A549 (cell line): ENCODE measurements at places on chromosomes 5 and 9. TPM values are rescaled to one million over a fixed set of nuclear protein-coding genes. Genes with fewer than 3 reads are reported as not detected.

The PALM2AKAP2 gene
- 0.04 to 0.22 TPM (median 0.06 TPM) in 3 replicates for polyA plus RNA-seq

The SPAG8 gene
- 0.45 to 0.71 TPM (median 0.54 TPM) in 3 replicates for polyA plus RNA-seq

- no peak for DNase-seq
Measured at GRCh38 chr9:121645003-121645402, 6.4 kb upstream of the DAB2IP start.

DNA sequence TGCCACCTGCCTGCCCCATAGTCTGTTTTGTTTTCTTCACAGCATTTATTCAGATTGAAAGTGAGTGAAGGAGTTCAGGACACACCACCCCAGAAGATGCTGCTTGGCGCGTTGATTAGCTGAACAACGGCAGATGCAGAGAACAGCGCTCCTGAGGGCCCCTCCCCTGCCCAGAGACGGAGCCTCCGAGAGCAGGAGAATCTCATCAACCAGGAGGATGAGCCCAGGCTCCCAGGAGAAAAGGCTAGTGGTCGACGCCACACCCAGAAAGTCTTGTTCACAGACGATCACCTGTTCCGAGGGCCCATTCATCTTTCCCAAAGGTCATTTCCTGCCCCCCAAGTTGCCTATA, 180.4 kb upstream of the PPP1R26 start:
- no peak for DNase-seq

GRCh38 chr9:385818-386398, 171.2 kb downstream of the DOCK8 start:
- DNase-seq = peak; percentile 56

The DBH gene
- polyA plus RNA-seq = not detected in 3 replicates

- no peak for DNase-seq
Measured at GRCh38 chr5:56206126-56206910, 26.8 kb downstream of the ANKRD55 start.

The FABP6 gene
- 0.63 to 0.99 TPM (median 0.75 TPM) in 3 replicates for polyA plus RNA-seq
